ENCODE measurements at places on chromosomes 11 and 22.

DNA sequence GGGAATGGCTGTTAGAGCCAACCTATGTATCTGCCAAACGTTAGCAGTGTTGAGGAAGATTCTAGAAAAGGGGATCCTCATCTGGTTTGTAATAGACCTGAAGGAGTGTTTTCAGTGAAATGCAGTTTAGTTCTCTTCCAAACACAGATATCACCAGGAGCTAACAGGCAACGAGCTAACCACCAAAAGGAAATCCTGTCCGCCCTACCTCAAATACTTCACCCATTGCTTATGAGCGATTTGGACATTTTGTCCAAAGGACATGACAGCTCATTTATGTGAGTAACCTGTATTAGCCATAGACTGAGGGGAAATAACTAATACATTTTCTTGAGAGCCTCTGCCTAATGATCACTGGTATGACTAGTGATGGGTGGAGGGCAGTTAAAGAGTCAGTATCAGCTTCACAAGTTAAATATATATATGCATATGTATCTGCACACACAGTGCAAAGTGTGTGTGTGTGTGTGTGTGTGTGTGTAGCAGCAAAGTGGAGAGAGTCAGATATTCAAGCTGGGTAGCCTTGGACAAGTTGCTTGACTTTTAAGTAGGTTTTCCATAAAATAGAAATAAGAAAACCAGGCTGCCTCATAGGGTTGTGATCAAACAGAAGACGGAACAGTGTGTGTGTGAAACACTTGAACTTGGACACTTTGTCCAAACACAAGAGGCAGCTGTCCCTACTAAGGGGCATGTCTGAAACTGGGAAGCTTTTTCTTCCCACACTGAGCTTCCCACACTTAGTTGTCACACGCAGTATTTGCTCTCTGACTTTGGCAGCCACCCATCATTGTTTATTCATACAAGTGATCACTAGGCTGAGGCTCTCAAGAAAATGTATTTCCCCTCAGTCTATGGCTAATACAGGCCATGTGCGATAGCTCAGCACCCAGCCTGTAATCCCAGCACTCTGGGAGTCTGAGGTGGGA is 940 bp upstream of the C11orf91 start:
- no peak for DNase-seq

GRCh38 chr11:69640260-69640994 is 529 bp upstream of the CCND1 start:
- DNase-seq, result no peak

DNA sequence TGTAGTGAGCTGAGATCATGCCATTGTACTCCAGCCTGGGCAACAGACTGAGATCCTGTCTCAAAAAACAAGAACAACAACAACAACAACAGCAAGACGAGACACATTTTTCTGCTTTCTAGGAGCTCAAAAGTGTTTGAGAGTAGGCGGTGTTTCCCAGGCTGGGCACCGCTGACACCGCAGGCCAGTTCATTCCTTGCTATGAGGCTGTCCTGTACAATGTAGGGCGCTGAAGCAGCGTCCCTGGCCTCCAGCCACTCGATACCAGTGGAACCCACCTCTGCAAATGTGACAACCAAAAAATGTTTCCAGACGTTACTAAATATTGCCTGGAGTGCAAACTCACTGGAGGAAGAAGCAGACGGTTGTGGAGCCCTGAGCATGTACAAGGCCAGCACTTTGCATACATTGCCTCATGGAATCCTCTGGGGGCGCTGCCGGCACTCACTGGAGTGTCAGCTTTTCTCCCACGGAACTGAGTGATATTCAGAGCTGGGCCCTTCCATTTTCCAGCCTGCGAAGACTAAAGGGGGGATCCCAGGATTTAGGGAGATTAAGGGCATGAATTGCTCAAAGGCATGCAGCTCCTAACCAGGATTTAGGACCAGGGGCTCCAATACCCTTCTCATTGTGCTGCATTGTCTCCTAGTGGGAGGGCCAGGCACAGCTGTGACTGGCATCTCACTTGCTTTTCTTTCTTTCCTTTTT is 5.8 kb upstream of the MIEF1 start:
- DNase-seq, result no peak

DNA sequence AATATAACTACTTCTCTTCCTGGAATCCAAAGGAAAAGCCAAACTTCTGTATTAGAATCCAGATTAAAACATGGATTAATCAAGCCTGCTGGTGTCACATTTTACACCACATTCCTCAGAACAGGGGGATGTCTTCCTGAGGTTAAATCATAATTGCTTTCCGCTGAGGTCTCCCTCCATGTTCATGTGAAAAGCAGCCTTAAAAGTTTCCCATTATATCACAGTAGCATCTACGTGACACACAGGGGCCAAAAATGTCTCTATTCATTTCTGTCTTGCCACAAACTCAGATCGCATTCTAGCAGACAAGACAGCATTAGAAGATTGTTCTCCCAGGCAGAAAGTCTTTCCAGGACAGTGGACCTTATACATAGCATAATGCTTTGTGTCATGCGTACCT is 788.7 kb downstream of the OPCML start:
- no peak for DNase-seq

DNA sequence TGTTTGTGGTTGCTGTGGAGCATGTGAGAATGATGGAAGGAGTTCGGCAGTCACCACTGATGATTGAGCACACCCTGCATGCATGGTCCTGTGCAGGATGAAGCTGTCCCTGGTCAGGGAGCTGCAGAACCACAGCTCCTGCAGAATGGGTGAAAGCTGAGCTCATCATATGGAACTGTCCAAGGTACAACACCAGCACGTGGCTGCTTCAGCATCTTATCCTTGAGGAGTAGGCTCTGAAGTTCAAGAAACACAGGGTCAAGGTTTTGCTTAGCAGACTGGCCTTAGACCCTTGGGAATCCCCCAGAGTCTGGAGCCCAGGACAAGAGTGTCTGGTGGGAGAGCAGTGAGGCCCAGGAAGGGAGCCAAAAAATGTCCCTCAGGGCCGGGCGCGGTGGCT is 182.4 kb upstream of the LARGE1 start:
- DNase-seq, result no peak

DNA sequence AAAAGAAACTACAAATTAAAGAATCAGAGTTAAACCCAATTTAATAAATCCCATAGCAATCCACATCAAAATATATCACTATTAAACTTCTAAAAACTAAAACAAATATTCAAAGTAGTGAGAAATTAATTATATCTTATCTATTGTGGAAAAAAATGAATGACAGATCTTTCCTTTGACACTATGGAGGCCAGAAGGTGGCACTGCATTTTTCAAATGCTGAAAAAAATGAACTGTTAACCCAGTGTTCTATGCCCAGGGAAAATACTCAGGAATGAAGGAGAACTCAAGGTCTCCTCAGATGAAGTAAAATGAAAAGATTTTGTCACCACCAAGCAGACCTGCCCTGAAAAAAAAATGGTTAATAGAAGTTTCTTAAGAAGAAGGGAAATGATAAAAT is 27.7 kb downstream of the TYR start:
- DNase-seq, result no peak

DNA sequence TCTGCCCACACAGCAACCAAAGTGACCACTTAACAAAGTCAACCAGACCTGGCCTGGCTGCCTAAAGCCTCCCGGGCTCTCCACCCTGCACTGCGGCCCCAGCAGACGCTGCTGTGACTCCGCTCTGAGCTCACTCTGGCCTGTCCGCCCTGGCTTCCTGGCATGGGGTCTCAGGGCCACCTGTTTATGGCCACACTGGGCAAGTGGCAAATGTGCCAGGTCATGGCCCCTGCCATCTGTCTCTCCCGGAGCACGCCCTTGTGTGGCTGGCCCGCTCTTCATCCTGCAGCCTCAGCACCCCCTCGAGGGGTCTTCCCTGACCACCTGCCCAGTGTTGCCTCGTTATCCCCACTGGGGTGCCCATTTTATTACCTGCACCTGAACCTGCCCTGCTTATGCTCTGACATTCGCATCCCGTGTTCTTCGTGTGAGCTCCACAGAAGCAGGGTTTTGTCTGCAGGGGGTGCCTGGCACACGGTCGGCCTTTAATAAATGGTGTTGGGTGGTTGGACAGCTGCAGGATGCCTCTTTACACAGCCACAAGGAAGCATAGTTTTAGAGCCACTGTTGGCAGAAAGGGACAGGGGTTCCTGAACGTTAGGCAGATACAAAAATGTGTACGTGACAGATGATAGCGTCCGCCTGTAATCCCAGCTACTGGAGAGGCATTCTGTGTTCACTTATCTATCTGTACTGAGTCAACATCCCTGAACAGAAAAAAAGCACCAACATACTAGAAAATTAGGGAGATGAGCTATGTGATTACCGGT is 785.6 kb downstream of the TBC1D22A start:
- DNase-seq, result no peak
